Cardiac septum (tissue), 1 donor: ENCODE measurements at places on chromosomes 3 and 15.

GRCh38 chr3:194472290-194472920 is 14.4 kb downstream of the ATP13A3 start:
- DNase-seq = no peak

DNA sequence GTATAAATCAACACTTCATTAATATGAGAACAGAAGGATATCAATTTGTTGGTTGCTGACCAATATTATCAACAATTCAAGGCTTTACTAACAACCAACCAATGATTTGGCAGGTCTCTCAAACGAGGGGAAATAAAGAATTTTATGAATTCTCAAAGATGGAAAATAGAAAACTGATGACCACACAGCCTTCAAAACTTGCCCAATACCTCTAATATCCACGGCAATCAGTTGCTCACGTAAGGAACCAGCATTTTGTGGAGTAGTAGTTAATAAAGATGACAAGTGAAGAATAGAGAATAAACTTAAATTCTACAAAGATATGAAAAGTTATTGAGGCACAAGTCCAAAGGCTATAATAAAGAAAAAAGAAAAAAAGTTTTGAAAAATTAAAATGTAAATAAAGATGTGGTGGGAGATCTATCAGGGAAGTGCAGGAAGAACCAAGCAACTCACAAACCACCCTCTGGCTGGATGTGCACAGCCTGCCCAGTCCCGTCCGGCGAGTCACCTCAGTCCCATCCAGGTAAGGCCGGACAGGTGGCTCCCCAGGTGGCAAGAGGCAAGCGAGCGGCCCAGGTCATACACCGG is 808 bp downstream of the GK5 start:
- DNase-seq = no peak

DNA sequence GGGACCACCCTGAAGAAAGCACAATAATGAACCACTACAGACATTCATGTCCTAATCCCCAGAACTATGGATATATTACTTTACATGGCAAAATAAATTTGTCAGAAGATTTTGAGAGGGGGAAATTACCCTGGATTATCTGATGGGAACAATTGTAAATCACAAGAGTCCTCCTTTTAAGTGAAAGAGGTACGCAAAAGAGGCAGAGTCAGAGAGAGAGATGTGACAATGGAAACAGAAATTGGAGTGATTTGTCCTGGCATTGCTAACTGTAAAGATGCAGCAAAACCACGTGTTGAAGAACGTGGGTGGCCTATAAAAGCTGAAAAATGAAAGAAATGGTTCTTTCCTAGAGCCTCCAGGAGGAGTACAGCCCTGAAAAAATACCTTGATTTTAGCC is 1121.4 kb upstream of the ALCAM start:
- no peak for DNase-seq

GRCh38 chr3:39138804-39139415 is 14.5 kb downstream of the CSRNP1 start:
- DNase-seq = no peak

- DNase-seq = no peak
Observed at GRCh38 chr15:31474059-31474868, 147.6 kb downstream of the KLF13 start.
